HepG2 (cell line): ENCODE measurements at places on chromosomes 3 and 15.

DNA sequence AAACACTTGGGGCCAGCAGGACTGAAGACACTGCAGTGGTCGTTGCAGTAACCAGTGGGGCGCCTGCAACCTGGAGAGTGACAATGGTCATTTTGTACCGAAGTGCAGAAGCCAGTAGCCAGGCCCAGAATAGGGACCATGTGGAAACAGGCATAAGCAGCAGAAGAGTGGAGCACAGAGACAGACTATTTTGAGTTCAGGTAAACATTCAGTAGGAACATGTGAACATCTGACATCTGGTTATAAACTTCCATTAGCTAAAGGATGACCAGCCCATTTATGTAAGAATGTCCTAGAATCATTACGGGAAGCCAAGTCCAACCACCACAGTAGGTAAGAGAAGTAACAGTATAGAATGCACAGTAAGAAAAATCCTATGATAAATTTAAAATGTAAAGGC is 32.4 kb upstream of the TKT start:
- no peaks in the 10 kb centered on the region for H3K27me3 ChIP-seq
- DNase-seq, result no peak
- no peaks in the 10 kb centered on the region for H3K4me1 ChIP-seq
- peaks cover 17% of the 10 kb centered on the region for H3K36me3 ChIP-seq
- H3K4me3 ChIP-seq, result no peak overlapping the region

DNA sequence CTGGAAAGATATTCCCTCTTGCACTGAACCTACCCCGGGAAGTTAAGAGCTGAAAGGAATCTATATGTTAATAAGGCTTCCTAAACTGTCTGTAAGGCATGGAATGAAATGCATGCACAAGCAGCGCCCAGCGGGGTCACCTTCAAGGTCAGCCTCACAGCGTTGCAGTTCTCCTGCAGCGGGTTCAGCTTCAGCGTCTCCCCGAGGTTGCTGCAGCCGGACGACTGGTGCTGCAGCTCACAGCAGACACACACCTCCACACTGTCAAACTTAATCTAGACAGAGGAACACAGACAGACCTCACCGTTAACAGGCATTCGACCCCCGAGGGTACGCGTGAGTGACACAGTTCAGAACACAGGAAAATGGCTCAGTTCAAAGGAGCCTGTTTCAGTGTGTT is 73.3 kb downstream of the NSMCE3 start:
- peaks cover 2% of the 10 kb centered on the region for H3K27me3 ChIP-seq
- no peak for DNase-seq
- no peak overlapping the region for H3K4me3 ChIP-seq
- H3K27ac ChIP-seq, result no peak overlapping the region

GRCh38 chr15:101001056-101001455 is 81.9 kb downstream of the LRRK1 start:
- H3K4me1 ChIP-seq, result no peaks in the 10 kb centered on the region
- H3K27me3 ChIP-seq, result peaks cover 33% of the 10 kb centered on the region
- no peaks in the 10 kb centered on the region for H3K36me3 ChIP-seq
- H3K4me3 ChIP-seq, result no peak overlapping the region
- DNase-seq, result no peak
- H3K27ac ChIP-seq, result no peak overlapping the region

DNA sequence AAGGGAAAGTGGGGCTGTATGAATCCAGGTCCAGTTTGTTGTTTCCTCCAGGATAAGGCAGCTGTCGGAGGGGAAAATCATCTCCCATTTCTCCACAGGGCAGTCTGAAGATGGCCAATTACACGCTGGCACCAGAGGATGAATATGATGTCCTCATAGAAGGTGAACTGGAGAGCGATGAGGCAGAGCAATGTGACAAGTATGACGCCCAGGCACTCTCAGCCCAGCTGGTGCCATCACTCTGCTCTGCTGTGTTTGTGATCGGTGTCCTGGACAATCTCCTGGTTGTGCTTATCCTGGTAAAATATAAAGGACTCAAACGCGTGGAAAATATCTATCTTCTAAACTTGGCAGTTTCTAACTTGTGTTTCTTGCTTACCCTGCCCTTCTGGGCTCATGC is 911 bp downstream of the CCRL2 start:
- no peak overlapping the region for H3K4me3 ChIP-seq
- peaks cover 8% of the 10 kb centered on the region; the same call in 1 of the 3 replicates for H3K27me3 ChIP-seq
- DNase-seq, result no peak
- H3K27ac ChIP-seq, result no peak overlapping the region
- H3K36me3 ChIP-seq, result no peaks in the 10 kb centered on the region
- H3K4me1 ChIP-seq, result no peaks in the 10 kb centered on the region

GRCh38 chr3:175108613-175109151 is 249.5 kb downstream of the NAALADL2 start:
- H3K4me1 ChIP-seq, result no peaks in the 10 kb centered on the region
- no peaks in the 10 kb centered on the region for H3K27me3 ChIP-seq
- no peak overlapping the region for H3K27ac ChIP-seq
- H3K36me3 ChIP-seq, result no peaks in the 10 kb centered on the region
- H3K4me3 ChIP-seq, result no peak overlapping the region

GRCh38 chr3:129121792-129122411 is at the start of gene RAB43:
Gene RAB43 (minus strand): TSS chr3:129121804. CDS start chr3:129121489, 315 bp downstream.
- DNase-seq, result peak; percentile 88
- peak within 1 kb of the TSS; percentile 81 for H3K27ac ChIP-seq
- no peaks in the 10 kb centered on the region for H3K36me3 ChIP-seq
- H3K4me3 ChIP-seq, result peak within 1 kb of the TSS; percentile 81
- H3K27me3 ChIP-seq, result no peaks in the 10 kb centered on the region

- no peak overlapping the region for H3K4me3 ChIP-seq
- no peaks in the 10 kb centered on the region for H3K27me3 ChIP-seq
- no peak for DNase-seq
- no peaks in the 10 kb centered on the region for H3K4me1 ChIP-seq
- H3K36me3 ChIP-seq, result no peaks in the 10 kb centered on the region
These were observed 284.1 kb downstream of the IL5RA start for GRCh38 chr3:2826036-2826435.

DNA sequence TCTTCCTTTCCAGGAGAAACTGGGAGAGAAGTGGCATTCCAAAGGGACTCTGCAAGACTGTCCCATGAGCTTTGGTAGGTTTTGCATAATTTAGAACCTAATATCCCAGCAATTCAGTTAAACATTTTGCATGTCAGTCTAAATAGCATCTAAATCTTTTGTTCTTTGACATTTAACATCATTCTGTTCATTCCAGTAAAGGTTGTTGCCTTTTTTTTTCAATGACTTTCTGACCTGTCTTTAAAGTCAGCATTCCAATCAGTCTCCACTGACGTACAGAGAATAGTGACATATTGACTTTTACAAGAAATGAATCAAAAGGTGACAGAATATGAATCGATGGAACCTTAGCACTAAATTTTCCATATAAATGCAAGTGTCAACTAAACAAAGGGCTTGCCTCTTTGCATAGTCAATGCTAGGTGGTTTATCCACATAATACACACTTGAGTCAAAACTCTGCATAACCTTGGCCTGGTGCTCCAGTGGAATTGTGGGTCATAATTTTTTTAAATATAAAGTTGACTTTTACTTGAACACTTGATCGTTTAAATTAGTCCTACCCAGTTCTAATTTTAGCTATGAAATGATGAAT is 370.1 kb downstream of the CNTN6 start:
- no peaks in the 10 kb centered on the region for H3K4me1 ChIP-seq
- no peak overlapping the region for H3K4me3 ChIP-seq
- H3K27ac ChIP-seq, result no peak overlapping the region
- no peak for DNase-seq

DNA sequence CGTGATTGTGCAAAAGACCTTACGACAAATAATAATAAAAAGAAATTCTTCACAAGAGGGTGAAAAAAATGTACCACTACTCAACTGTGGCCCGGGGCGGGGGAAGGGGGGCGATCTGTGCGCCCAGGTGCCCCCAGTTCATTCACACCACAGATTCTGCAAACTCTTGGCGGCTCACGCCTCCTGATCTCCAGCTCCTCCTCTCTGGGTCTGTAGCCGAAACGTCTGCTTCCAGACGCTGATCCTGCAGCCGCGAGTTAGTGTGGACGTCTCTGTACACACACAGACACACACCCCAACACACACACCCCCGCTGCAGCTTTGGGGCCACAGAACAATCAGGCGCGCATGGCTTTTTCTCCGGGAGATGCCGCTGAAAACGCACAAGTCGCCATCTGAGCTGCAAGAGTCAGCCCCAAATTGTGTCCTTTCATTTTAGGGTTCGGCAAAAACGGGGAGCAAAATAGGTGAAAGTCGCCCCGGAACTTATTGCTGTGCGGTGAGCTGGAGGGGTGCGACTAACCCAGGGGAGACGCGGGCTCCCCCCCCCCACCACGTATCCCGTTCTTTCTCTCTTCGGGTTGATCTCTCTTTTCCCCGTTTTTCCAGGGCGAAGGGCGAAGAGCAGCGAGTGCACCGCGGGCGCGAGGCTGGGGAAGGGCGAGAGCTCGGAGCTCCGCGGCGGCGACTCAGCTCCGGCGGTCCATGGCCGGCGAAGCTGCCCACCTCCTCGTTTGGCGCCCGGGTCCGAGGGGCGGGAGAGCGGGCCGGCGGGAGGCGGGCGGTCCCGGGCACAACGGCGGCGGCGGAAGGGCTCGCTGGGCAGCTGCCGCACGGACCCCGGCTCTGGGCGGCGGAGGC is 505 bp upstream of the WNT5A start:
- no peak overlapping the region for H3K4me3 ChIP-seq
- DNase-seq, result no peak

- H3K4me3 ChIP-seq, result no peak overlapping the region
- H3K27me3 ChIP-seq, result no peaks in the 10 kb centered on the region
- no peaks in the 10 kb centered on the region for H3K4me1 ChIP-seq
- DNase-seq, result no peak
- H3K36me3 ChIP-seq, result no peaks in the 10 kb centered on the region
These were observed 14.0 kb downstream of the VPS13C start for GRCh38 chr15:62046078-62046743.
